ENCODE measurements at places on chromosomes 5 and 9. TPM values are rescaled to one million over a fixed set of nuclear protein-coding genes. Genes with fewer than 3 reads are reported as not detected.

DNA sequence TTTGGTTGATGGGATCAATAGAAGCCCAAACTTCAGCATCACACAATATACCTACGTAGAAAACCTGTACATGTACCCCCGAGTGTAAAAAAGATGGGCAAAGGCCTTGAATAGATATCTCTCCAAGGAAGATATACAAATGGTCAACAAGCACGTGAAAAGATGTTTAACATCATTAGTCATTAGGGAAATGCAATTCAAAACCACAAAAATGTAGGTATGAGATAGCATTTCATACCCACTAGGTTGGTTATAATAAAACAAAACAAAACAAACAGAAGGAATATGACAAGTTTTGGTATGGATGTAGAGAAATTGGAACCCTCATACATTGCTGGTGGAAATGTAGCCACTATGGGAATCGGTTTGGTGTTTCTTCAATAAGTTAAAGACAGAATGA lies 33.1 kb upstream of the PPARGC1B start:
- no peak for DNase-seq

DNA sequence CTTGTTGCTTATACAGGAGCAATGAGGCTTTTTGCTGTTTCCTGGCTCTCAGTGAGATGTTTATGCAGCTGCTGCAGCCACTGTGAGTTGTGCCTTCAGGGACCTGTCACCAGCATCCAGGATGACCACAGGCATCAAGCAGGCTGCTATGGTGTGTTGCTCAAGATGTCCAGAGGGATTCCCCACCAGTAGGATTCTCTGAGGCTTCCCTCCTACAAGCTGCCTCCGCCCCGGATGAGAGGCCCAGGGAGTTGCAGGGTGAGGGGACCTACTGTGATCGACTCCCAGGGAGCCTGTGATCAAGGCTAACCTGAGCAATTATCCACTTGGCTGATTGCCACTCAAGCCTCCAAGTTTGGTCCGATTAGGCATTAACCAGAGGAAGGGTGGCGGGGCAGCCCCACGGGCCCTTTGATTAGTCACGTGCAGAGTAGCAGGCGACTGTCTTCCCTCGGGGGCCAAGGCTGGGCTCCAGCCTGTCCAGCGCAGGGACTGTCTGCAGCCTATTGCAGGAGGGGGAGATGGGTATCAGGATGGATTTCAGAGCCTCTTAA lies 1.8 kb upstream of the FAT2 start:
- DNase-seq: no peak

DNA sequence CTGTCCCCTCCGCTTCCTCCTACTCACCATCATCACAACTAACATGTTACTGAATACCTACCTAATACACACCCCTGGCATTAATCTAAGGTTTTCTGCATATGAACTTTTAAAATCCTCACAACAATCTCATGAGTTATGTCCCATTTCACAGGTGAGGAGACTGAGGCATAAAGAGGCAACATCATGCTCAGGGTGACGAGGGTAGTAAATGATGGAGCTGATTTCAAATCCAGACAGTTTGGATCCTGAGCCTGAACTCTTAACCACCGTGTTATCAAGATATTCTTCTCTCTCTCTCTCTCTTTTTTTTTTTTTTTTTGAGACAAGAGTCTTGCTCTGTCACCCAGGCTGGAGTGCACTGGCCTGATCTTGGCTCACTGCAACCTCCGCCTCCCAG lies 12.9 kb upstream of the EEIG1 start:
- no peak for DNase-seq

- no peak for DNase-seq
Observed at GRCh38 chr9:2934241-2934650, 90.4 kb upstream of the PUM3 start.

- no peak for DNase-seq
Observed at GRCh38 chr5:42927730-42928129, 112.4 kb downstream of the ANXA2R start.

DNA sequence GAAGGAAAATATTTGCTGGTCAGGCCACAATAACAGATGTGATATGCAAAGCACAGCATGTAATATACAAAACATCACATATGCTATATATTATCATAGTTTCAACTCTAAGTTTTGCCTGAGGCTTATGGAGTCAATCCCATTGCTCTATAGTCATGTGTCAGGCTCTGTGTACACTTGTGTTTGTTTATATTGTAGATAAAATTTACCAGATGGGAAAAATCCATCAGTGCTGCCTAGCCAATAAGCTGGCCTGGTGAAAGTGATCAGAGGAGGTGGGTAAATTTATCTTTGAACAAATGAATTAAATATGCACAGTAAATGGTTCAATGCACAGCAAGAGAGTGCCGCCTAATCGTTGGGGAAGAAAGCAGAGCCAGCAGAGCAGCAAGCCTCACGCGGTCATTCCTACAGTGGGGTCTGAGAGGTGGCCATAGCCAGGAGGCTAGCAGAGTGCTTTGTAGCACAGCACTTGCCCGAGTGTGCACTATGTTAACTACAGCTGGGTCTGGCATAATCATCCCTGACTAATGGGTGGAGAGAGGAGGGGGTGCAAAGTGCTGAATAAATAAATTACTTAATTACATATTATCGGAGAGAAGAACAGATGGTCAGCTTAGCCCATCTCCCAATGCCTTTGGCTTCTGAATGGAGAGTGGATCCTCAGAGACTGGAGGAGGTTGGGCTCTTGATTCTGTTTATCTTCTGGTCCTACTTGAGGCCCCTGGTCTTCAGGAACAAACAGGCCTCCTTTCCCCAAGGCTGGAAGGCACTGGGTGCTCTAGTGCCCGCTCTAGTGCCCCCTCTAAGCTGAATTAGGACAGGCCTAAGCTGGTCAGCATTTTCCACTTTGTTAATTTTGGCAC lies 153.5 kb downstream of the MAT2B start:
- no peak for DNase-seq

DNA sequence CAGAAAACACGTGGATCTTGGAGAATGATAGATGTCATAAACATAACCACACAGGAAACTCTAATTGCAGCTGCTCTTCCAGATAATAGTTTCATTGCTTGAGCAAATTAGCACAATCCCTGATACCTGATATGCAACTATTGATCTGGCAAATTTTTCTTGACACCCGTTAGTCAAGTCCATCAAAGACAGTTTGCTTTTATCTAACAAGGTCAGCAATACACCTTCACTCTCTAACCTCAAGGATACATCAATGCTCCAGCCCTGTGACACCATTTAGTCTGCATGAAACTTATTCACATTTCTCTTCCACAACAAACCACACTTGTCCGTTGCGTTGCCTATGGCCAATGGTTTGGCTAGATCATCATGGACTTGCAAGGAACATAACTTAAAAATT lies 16.6 kb downstream of the UGT3A1 start:
- no peak for DNase-seq

- no peak for DNase-seq
Observed at GRCh38 chr5:43889233-43889632, 286.3 kb downstream of the NNT start.

- DNase-seq: no peak
Observed at GRCh38 chr9:40935336-40935735, 193.1 kb downstream of the FOXD4L6 start.

- peak; percentile 48 for DNase-seq
Observed at GRCh38 chr9:70479880-70480291, 65.4 kb upstream of the KLF9 start.

DNA sequence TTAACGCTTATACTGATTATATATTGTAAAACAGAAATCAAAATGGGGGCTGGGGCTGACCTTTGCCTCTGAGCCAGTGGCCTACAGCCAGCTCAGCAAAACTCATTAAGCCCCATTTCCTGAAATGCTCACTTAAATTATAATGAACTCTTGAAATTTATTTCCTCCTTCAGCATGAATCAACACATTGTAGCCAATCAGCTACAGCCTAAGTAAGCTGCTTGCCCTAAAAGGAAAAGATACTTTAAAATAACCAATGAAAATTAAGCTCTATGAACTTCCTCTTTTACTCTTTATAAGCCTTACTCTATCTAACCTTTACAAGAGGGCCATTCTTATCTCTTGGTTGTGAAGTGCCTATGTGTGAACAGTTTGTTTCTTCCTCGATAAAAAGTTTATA lies 33.5 kb upstream of the SUB1 start:
- no peak for DNase-seq

DNA sequence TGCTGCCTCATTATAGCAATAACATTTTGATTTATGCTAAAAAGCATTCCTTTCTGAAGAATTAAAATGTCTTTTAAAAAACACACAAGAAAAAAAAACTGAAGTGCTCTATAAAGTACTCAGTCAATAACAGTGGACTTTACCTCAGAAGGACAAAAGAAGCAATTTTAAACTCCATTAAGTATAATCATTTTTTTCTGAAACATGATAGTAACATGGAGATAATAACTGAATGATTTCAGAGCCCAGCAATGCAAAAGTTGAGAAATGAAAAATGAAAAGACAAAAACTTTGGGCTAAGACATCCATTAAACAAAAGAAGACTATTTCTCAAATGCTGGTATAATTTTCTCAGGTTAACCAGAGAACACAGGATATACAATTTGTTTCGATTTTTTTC lies 78.7 kb downstream of the RFX3 start:
- DNase-seq: no peak

DNA sequence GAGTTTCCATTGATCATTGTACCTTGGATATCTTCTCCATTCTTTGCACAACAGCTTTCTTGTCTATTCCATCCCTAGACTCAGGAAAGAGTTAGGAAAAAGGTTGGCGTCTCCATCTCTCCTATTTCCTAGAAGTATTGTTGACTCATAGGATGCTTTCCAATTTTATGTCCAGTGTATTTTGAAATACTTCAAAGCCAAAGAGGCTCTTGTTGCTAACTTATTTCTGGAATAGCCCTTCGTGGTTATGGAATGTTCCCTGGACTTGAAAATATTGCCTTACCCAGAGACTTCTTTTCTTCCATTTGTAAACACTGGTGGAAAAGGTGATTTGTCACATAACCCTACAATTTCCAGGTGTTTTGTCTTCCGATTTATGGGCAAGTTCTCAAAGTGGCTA lies 402.3 kb upstream of the ZNF608 start:
- DNase-seq: no peak

GRCh38 chr5:2738700-2739359 lies 12.6 kb downstream of the IRX2 start:
- no peak for DNase-seq

DNA sequence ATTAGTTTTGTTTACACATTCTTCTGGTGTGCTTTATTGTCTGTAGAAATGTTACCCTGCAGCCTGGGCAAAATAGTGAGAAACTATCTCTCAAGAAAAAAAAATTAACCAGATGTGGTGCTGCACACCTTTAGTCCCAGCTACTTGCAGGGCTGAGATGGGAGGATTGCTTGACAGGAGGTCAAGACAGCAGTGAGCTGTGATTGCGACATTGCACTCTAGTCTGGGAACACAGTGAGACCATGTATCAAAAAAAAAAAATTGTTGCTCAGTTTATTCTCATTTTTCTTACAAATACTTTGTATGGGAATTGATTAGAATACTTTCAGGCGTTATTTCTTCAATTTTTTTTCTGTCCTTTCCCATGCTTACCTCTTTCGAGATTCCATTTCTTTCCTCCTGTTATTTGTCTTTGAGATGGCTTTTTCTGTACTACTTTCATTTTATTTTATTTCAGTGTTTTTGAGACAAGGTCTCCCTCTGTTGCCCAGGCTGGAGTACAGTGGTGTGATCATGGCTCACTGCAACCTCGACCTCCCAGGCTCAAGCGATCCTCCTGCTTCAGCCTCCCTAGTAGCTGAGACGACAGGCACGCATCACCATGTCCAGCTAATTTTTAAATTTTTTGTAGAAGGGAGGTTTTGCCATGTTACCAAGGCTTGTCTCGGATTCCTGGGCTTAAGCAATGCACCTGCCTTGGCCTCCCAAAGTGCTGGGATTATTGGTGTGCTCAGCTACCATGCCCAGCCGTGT lies 24.9 kb downstream of the TENT2 start:
- DNase-seq: no peak

PSIP1 gene
- total RNA-seq: 28.6 TPM

MELK gene
- total RNA-seq: 12.9 TPM

ECM2 gene
- not detected for total RNA-seq

Measured in lung microvascular endothelial cell (primary cell).